MCF 10A (cell line): ENCODE measurements at places on chromosomes 7 and 10. TPM values are rescaled to one million over a fixed set of nuclear protein-coding genes. Genes with fewer than 3 reads are reported as not detected.

Gene LBX1
- not detected in 2 replicates for total RNA-seq

Gene SLC26A3
- not detected in 2 replicates for total RNA-seq

Gene CTAGE4
- total RNA-seq, result 23.2 and 26.0 TPM in 2 replicates

Gene COBL
- 7.3 and 12.3 TPM in 2 replicates for total RNA-seq

Gene PRSS1
- total RNA-seq, result not detected in 2 replicates

Gene MTPN
- total RNA-seq, result 153 and 178 TPM in 2 replicates

Gene CALHM3
- total RNA-seq, result not detected in 2 replicates

Gene TAC1
- not detected in 2 replicates for total RNA-seq

Gene PDE1C
- total RNA-seq, result 0.14 and 0.27 TPM in 2 replicates

Gene ZNF680
- 6.0 and 11.7 TPM in 2 replicates for total RNA-seq
